ENCODE measurements at places on chromosomes 1 and 21.
A peak's percentile ranks its signal among the peaks of the same experiment; 100 is the strongest.

DNA sequence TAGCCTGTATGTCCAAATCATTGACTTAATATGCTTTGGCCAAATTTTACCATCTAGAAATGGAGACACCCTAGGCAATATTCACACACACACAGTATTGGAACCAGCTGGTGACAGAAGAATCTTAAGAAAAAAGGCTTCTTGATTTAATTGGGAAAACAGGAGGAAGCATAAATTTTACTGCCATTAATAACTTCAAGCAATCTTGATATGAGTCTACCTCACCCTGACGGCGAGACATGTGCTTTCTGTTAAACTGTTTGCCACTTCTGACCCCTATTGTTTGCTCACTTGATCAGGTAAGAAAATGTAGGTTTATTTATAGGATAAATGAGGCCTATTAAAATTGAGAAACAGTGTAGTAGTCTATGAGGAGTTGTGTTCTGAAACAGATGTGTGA lies 73.2 kb downstream of the KIFAP3 start:
- DNase-seq, result no peak

GRCh38 chr1:209387271-209387968 lies 196.1 kb upstream of the CAMK1G start:
- no peak for DNase-seq

- no peak for DNase-seq
Observed at GRCh38 chr1:187237542-187237941, 408.8 kb downstream of the PLA2G4A start.

GRCh38 chr1:10728595-10729410 lies 67.6 kb downstream of the CASZ1 start:
- peak; percentile 34 for DNase-seq

GRCh38 chr1:201795066-201795465 lies 33.9 kb upstream of the IPO9 start:
- DNase-seq, result no peak

DNA sequence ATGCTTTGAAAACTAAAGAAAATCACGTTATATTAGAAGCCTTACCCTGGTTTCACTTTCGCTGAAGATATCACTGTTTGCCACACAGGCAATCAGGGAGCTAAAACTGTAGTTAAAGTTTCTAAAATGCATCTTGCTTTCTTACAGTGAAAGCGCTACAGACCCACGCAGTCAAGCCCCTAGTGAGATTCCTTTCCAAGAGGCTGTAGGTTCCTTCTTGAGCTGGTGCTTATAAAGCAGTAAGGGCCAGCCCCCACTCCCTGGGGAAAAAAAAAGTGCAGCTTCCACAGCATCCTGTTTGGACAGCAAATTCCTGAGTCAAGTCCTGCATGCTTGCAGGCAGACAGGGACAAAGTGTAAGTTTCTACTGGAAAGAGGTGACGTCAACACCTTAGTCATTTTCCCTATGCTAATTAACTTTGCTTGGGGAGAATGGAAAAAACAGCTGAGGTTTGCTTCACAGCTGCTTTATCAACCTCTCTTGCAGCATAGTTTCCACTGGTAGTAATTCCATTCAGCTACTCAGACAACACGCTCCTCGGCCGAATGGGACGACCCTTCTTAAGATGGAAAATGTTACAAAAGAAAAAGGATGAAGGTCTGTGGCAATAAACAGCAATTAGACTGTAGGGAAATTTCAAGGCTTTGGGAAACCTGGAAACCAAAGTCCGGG lies 14.7 kb upstream of the KCNE1 start:
- no peak for DNase-seq

DNA sequence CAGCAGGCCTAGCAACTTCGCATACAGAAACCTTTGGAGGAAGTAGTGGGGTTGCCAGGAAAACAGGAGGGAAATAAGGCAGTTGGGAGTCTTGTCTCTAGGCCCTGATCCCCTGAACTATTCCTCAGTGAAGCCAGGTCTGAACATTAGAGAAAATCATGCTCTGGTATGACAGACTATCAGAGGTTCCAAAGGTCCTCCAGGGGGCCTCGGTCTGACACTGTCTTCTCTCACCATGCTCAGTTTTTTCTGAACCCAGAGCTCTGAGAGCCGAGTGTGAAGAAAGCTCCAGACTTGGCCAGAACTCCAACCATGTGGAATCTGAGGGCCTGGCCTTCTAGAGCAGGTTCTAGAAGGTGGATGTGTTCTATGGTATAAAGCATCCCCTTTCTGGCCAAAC lies 4.0 kb downstream of the TOMM40L start:
- DNase-seq, result no peak

GRCh38 chr1:231636157-231636556 lies 9.6 kb downstream of the DISC1 start:
- DNase-seq, result no peak

DNA sequence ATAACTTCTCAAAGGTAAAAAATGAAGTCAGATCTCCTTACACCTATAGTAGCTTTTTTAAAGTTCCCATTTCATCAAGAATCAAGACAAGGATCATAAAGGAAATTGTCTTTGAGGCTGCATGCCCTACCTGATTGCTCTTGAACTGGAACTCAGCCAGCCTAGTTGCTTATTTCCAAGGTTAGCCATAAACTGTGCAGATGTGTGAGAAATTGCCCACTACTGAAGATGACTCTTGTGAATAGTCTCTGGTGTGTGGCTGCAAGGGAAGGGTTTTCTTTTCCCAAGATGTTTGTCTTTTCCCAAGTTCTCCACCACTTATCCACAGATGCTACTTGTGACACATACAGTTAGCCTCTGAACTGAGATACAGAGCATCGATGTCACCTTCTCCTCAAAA lies 81.7 kb upstream of the DUSP10 start:
- no peak for DNase-seq

DNA sequence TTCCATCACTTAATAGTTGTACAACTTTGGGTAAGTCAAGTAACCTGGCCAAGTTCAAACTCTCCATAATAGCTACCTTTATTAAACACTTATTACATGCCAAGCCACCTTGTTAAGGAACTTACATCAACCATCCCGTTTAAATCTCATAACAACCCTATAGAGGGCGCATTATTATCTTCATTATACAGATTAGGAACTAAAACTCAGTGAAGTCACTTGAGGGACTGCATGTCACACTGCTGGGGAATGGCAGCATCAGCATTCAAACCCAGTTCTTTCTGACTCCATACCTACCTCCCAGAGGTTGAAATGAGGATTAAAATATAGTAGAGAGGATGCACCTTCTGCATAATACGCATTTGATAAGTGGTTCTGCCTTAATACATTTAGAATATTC lies 47.1 kb upstream of the PLA2G2C start:
- peak; percentile 24 for DNase-seq

DNA sequence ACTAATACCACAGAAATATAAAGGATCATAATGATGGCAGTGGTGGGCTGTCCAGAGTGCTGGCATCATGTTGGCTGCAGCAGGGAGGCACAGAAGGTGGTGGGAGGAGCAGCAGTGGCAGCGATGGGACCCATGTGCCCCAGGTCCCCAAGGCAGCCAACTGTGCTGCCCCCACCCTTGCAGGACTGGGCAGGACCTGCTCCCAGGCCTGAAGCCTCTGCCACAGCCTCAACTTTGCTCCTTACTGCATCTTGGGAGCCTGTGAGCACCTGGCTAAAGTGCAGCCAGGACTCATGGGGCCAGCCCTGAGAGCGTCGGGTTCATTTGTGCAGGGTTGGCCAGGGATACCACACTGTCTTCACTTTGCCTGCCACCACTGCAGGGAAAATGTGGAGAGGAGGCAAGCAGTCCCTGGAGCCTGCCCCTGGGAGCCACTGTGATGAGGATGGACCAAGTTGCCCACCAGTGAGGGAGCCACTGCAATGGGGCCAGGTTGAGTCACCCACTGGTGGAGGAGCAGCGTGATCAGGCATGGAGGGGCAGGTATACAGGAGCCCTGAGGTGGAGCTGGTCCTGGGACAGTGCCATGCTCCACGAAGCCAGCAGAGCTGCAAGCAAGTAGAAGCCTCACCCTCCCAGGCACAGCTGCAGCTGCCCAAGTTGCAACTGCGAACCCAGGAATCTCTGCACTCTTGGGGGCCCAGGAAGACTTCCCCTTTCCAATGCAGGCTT lies 25.3 kb upstream of the DENND1B start:
- no peak for DNase-seq

DNA sequence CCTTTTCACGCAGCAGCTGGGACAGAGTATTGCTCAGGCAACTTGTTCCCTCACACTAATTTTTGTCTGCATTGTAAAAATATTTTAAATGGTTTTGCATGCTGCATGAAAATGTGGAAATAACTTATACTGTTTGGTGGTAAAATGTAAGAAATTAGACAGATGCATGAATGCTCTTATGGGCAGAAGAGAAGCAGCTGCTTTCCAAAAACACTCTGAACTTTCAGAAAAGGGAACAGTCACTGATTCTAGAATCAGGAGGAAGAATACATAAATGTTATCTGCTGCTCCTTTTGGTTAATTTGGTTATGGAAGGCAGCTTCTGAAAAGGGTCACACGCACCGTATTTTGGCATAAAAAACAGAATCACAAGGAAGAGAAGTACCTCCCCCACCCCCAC lies 87.0 kb upstream of the RUNX1 start:
- no peak for DNase-seq

GRCh38 chr1:114512595-114513280 lies 1.7 kb upstream of the TRIM33 start:
- DNase-seq, result no peak

DNA sequence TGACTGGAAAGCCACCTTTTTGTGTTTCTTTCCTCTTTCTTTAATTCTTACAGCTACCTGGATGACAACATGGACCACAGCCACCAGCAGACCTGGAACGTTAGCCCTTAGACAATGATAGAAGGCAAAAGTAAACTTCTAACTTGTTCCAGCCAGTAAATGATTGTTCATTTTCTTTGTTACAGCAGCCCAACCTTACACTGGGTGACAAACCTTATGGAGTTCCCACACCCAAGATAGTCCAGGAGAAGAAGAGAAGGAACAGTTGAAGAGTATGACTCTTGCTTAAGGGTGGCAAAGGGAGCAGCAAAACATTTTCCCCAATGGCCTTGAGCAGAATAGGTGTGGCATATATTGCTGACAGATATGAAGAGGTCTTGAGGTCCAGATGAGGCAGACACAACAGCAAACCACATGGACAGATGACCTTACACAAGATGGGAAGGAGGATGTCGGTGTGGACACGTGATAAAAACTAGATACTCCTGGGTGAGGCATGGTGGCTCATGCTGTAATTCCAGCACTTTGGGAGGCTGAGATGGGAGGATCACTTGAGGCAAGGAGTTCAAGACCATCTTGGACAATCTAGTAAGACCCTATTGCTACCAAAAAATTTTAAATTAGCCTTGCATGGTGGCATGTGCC lies 11.8 kb upstream of the FAM76A start:
- DNase-seq, result no peak

DNA sequence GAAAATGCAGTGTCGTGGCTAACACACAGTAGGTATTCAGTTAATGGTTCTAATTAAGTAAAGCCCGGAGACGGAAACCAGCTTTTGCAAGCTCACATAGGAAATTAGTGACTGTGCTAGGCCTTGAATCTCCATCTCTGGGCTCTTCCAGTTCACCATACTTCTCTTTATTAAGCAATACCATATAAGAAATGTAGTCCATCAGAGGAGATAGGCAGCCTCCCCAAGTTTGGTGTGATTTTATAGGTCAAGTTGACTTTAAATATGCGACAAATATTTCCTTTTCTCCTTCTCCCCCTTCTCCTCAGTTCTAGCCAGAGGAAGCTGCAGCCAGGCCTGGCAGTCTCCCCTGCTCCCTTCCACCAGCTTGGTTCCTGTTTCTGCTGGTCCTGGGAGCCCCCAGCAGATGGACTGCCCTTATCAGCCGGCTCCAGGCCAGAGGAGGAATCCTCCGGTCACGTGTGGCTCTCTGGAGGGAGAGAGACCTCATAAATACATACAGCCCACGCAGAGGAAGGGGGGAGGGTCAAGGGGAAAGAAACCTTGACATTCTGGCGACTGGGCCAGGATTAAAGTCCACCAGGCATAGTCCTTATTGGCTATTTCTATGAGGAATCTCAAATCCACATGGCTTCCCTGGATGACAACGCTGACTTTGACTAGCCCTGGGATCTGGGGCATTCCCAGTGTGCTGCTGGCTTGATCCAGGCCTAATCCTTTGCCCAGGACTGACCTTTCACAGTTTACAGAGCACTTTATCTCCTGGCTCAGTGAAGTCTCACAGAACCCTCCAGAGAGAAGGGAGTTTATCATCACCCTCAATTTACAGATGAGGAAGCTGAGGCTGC lies 115.1 kb upstream of the JUN start:
- DNase-seq, result no peak

GRCh38 chr21:41713495-41714281 lies 53.2 kb downstream of the RIPK4 start:
- DNase-seq, result no peak

DNA sequence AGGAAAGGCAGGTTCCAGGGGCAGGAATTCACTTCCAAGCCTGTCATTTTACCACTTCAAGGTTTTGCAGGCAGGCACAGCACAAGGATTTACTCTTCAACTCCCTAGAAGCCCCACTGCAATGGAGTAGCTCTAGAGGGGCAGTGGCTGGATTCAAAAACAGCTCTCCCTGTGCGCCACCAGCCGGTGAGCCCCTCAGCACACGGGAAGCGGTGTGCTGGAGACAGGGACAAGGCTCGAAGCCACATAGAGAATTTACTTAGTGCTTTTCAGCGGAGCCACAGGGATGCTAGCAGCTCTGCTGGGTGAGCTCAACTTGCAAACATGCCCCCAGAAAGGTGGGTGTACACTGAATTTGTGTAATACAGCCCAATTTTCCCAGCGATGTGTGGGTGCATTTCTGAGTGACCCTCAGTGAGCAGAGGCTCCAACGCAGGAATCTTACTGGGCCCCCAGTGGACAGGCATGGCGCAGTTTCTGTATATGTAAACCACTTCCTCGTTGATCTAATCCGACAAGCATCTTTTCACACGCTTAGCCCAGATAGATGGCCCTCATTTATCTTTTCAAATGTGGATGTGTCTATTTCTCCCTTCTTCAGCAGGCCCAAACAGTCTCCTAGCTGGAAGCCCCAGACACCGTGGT lies 10.9 kb downstream of the VWA5B1 start:
- DNase-seq, result no peak

DNA sequence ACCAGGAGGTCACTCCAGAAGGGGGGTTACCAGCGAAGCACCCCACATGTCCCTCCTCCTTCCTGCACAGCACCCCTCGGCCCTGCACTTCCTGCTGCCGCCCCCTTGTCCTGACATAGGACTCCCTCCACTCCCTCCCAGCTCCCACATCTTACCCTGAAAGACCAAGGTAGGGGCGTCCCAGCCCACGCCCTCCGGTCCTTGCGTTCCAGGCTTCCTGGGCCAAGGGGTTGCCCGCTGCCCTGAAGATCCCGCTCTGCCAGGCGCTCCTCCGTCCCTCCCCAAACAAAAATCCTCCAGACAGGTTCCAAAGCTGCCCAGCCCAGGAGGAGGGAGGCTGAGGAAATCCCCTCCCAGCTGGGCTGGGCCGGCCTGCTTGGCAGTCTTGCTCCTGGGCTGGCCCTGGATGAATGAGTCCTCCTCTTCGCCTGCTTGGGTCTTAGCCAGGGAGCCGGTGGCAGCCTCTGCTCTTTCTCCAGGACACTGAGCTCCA lies at the start of gene RHBDL2:
RHBDL2 (minus strand) TSS at position 304 of the 493 bp plus-strand sequence. CDS start 22,618 bp downstream, outside the sequence.
- no peak for DNase-seq

- DNase-seq, result no peak
Observed at GRCh38 chr1:24898909-24899439, 31.1 kb downstream of the RUNX3 start.
